ENCODE measurements at places on chromosomes 1 and 21.

- no peak for DNase-seq
These were observed 282.6 kb downstream of the DSCAM start for GRCh38 chr21:40564318-40564717.

DNA sequence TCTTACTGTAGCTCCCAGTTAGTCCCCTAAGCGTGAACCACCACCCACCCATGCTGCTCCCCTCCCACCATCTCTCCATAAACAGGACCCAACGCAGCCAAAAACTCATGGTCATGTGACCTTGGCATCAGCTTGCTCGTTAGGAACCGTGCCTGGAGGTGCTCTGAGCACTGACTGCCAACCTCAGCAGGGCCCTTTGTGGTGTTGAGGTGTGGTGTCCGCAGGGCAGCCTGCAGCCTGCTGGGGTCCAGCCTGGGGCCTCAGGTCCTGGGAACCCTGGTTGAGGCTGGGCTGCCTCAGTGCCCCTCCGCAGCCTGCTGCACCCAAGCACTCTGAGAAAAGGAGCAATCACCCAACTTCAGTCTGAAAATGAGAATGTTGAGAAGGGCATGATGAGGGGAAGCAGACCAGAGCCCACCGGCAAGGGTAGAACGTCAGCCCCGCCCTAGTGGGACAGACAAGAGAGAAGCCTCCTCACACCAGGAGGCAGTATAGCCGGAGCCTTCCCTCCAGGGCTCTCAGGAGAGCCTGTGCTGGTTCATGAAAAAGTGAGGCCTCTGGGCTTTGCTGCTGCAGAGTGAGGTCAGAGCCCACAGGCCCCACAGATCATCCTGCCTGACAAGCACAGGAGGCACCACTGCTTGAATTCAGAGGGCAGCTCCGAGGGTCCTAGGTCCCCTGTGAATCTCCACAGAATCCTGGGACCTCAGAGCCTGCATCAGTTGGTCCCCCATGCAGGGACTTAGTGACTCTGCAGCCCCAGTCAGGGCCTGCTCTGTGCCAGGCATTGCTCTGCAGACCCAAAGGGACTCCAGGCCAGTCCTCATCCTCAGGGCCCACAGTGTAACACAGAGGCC lies 4.9 kb upstream of the COL6A2 start:
- DNase-seq: no peak

DNA sequence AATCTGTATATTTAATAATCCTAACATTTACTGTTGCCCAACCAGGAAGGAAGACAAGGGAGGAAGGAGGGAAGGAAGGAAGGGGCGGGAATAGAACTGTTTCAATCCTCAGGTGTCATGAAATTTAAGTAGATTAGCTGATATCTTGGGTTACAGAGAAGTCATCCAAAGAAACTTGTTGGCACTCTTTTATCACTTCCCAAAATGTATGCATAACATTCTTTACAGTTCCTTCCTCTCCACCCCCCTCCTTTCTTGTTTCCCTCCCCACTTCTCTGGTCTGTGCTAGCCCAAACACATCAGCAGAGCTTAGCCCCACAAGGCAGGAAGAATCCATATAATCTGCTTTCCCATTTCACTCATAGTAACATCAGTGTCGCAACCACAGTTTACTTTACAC lies 110.9 kb downstream of the ESRRG start:
- no peak for DNase-seq

- DNase-seq: no peak
These were observed 62.1 kb upstream of the ZNF326 start for GRCh38 chr1:89932598-89933364.

DNA sequence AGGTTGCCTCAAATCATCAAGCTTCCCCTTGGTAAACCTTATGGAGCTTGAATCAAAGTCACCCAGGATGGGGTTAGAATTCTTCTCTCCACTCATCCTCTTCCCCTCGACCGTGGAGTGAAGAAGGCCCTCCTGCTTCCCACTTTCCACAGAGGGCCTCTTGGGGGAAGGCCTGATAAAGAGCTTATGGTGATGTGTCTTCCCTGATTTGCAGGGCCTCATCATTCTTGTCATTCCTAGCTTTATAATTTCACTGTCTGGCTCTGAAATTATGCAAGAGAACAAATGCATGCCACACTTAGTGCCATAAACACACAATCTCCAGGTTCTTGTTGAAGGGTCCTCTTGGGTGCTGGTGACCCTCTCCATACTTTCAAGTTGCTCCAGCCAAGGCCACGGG lies 101.2 kb downstream of the HMGB4 start:
- DNase-seq: no peak

GRCh38 chr21:34998176-34998575 lies 50.9 kb downstream of the RUNX1 start:
- no peak for DNase-seq

All from AG04449 (cell line).